ENCODE measurements at places on chromosomes 12 and 14.

DNA sequence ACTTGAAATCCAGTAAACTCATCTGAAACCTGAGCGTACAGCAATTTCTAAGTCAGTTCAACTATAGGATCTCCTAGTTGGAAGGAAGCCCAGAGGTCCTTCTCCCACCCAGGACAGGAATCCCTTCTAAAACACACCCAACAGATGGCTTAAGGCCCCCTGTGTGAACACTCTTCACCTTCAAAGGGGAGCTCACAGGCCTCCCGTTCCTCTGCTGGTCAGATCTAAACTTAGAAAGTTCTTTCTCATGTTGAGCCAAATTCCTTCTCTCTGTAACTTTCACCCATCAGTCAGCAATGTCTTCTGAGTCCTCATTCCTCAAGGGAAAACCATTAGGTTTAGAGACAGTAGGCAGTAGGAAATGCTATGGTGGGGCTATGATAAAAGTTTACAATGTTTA lies 355.2 kb downstream of the PCNX1 start:
- DNase-seq: no peak

DNA sequence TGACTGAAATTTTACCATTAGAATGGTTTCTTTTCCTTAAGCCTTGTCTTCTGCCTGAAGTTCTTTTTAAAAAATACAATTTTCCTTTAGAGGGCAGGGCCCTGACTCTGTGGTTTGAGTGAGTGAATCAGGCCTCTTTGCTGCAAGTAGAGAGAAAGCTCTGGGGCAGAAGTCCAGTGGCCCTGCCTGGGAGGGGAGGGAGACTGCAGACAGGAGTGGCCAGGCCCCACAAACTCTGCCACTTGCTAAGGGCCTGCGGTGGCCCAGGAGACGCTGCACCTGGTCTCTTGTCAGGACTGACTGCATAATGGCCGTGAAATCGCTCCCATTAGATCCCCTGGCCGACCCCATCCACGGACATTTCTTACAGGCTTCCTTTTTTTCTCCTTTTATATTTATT lies 25.5 kb downstream of the TSPAN11 start:
- DNase-seq: no peak

DNA sequence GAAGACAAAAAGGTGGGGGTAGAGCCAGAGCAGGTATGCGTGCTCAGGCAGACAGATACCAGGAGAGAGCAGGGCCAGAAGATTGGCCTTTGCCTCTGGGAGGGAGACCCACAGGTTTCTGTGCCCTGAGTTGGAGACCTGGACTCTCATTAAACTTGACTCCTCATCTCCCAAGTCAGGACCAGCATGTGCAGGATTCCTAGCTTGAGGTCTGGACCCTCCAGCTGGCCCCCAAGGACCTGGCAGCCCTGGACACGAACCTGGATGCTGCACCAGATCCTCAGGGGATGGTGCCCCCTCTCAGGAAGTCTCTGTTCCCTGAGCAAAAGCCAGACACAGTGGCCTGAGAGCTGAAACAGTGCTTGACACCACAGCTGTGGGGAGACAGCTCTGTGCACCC lies 10.5 kb upstream of the KRT73 start:
- DNase-seq: no peak

DNA sequence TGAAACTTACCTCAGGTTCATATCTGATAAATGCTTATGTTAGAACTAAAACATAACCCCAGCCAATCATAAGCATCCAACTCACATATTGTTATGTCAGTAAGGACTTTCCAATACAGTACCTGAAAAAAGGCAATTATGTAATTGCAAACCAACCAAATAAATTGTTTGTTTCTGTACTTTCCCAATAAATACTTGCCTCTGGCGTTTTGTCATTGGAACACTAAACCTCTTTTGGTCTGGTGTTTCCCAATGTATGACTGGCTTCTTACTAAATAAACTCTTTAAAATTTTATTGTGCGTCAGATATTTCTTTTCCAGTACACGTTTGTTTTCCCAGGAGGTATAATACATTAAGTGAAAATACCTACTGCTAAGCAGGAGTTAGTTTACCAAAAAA lies 6.7 kb upstream of the PTPRB start:
- DNase-seq: no peak

GRCh38 chr14:98959958-98960616 lies 311.9 kb downstream of the BCL11B start:
- no peak for DNase-seq

- DNase-seq: no peak
Observed at GRCh38 chr12:84435682-84436081, 476.9 kb downstream of the SLC6A15 start.

GRCh38 chr12:92041742-92042141 lies 103.9 kb downstream of the BTG1 start:
- DNase-seq: no peak

DNA sequence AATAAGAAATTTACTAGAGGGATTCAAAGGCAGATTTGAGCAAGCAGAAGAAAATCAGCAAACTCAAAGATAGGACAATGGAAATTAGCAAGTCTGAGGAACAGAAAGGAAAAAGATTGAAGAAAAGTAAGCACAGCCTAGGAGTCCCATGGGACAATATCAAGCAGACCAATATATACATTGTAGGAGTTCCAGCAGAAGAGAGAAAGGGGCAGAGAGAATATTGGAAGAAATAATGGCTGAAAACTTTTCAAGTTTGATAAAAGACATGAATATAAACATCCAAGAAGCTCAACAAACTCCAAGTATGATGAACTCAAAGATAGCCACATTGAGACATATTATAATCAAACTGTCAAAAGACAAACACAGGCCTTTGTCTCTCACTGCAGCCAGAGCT lies 25.2 kb downstream of the ATP23 start:
- DNase-seq: no peak

DNA sequence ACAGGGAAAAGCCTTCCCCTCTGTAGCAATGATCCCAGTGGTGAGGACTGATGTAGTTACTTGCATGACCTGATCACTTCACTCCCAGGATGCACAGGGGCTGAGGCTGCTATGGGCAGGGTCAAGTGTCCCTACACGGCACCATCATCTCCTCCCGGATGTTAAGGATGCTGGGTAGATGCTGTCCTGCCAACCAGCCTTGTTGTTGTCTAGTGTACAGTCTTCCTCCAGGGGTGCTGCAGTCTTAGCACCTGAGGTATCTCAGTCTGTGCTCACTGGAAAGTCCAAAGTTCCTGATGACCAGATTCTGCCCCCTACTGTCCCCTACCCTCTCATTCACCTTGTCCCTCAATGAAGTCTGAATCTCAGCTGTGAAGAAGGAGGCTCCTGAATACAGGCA lies 20.1 kb downstream of the CPM start:
- no peak for DNase-seq

Data from NCI-H187 treated with DMSO at 0.1 percent for 48 hours (cell line).